8988T (cell line): ENCODE measurements at places on chromosomes 1 and 21.

DNA sequence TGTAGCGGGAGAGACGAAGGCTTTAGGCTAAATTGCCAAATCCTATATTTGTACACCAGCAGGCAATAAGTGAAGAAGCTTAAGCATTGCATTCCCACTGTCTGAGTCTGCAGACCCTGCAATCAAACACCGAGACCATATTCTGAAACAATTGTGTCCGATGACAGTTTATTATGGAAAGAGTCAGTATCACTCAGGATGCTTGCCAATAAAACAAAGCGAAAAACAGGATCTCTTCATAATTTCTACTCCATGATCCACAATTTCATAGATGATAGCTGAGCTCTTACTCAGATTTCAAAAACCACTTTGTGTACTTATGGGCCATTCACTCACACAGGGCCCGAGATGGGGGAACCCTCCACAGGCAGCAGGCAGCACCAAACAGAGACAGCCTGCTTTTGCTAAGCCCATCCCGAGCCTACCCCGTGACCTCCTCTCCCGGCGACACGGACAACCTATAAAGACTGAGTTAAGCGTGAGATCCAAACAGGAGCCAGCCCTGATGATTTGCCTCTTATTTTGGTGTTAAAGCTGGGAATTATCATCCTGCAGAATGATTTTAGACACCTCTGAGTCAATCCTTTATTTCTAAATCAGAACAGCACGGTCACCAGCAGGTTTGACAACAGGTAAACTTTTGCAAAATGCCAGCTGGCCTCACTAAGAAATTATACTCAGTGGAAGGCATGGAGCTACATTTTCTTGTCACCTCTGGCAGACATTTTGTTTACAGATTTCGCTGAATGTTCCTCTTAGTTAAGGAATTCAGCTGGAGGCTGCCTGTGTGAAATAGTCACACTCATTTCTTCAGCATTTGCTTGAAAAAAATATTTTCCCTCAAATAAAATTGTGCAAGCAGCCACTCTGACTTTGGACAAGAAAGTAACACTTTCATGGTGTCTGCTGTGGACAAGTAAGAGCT lies 212.4 kb downstream of the GPATCH2 start:
- no peak for DNase-seq

DNA sequence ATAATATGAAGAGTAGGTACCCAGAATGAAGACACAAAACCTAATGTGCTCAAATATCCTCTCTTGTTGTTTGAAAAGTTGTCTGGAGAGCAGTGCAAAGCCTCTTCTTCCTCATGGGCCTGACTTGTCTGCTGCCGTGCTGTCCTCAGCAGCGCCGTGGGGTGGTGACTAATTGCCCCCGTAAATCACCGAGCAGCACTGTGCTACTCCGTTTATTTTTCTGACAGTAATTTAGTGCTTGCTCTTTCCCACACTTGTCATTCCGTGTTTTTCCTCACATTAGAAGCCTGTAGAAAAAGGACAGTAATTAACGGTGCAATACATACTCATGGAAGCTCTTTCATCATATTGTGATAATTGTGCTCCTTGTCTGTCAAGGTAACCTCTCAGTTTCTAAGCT lies 114.8 kb upstream of the BARHL2 start:
- no peak for DNase-seq

- no peak for DNase-seq
Observed at GRCh38 chr21:45570826-45571601, 28.8 kb upstream of the SLC19A1 start.

GRCh38 chr1:158285756-158286241 lies 3.9 kb upstream of the CD1C start:
- DNase-seq, result no peak

DNA sequence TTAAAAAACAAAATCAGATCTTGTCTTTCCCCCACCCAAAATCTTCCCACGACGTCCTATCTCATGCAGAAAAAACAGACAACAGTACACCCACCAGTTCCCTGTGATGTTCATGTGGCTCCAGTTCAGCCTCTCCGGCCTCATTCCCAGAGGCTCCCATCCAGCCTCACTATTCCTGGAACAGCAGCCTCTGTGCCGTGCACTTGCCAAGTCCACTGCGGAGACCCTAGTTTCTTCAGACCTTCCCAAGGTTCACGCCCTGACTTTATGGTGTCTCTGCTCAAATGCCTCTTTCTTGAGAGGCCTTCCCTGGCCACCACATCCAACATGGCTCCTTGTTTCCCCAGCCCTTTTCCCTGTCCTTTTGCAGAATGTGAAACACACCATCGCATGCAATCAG lies 106.3 kb upstream of the BACE2 start:
- DNase-seq, result no peak

GRCh38 chr1:230986976-230987375 lies 8.1 kb downstream of the ARV1 start:
- no peak for DNase-seq

DNA sequence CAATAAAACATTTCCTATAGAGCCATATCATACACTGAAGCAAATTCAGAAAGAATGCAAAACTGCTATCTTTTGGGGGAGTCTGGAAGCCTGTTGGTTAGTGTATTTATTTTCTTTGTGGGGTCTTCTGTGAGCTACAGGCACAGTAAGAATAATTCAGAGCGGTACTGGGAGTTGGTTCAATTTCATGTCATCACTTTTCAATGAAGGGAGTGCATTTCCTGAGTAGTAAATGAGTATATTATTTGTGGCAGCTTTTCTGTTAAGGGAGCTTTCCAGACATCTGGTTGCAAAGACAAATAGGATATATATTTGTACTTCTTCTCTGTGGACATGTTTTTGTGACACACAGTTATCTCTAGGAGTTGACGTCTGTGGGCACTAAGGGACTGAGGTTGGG lies 130.6 kb downstream of the HUNK start:
- DNase-seq, result no peak

GRCh38 chr1:201332021-201332420 lies 45.5 kb downstream of the TNNT2 start:
- DNase-seq, result no peak

- no peak for DNase-seq
Observed at GRCh38 chr1:38009088-38009840, 3.3 kb upstream of the UTP11 start.

DNA sequence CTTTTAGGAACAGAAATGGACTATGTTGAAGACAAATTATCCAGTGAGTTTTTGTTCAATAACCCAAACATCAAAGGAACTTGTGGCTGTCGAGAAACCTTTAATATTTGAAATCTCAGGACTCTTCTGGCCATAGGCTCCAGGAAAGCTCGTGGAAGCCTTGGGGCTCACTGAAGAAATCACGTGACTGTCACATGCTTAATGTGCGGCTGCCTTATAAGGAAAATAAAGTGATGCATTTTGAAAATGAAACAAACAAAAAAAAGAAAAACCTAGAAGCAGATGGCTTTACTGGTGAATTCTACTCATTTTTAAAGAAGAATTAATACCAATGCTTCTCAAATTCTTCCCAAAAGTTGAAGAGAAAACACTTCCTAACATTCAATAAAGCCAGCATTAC lies 228.4 kb upstream of the RAB4A start:
- DNase-seq, result no peak

DNA sequence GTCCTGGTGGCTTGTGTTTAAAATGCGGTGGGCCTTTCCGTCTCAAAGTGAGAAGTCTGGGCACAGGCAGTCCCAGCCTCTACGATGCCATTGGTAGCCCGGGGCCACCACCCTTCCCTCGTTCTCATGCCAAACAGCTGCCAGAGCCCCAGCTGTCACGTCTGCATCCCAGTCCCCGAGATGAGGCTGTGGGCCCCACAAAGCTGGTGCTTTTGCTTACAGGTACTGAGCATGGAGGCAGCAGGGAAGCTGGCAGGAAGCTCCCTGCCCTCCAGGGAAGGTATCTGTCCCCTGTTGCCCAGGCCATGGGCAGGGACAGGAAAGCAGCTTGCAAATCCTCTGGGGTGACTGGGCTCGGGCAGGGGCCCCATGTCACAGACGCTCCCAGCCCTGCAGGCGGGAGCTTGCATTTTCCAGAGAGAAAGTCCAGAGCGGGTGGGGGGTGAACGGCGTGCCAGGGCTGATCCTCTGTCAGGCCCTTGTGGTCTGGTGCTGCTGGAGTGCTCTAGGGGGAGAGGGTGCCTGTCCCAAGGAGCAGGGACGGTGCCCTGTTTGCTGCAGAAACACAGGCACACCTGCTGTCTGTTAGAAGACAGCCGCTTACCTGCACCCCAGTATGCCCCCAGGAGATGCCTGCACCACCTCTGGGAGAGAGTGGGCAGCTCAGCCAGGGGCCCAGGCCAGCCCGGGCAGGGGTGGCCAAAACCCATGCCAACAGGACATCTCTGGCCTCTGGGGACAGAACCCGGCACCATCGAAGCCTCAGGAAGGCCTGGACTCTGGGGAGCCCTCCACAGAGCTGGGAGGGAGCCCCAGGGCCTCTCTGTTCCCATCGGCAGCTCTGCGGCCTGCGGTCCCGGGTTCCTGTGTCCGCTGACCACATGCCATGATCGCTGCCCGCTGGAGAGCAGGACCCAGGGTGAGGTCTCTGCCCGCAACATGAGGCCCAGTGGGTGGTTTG lies 45.9 kb downstream of the SLX9 start:
- DNase-seq, result no peak

GRCh38 chr1:218711884-218712674 lies 366.9 kb downstream of the TGFB2 start:
- DNase-seq, result no peak

GRCh38 chr21:42781971-42782722 lies 97.2 kb downstream of the WDR4 start:
- DNase-seq, result no peak

GRCh38 chr1:6041432-6042062 lies 4.1 kb upstream of the KCNAB2 start:
- DNase-seq, result peak; percentile 81

GRCh38 chr1:209583408-209583807 lies at the start of gene CAMK1G:
Gene CAMK1G (plus strand): TSS chr1:209583714. CDS start chr1:209594984, 11,270 bp downstream.
- DNase-seq, result no peak

- DNase-seq, result no peak
Observed at GRCh38 chr1:154626456-154627256, 18.7 kb upstream of the ADAR start.

- no peak for DNase-seq
Observed at GRCh38 chr1:24775916-24776315, 30.7 kb downstream of the CLIC4 start.

DNA sequence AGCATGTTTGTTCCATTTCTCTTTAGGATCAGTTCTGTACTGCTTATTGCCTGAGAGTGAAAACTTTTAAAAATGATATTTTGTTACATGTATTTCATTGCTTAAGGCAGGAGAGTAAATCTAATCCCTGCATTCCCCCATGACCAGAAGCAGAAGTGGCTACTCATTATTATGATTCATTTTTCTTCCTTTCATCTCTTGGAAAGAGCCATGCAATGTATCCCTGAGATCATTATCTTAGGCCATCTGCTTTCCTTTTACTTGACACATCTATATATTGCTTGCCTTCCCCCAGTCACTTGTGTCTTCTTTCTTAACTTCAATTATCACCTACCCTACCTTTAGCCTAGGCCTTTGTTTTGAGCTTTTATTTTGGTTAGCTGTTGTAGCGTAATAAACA lies 430.4 kb upstream of the CHRM3 start:
- DNase-seq, result no peak

DNA sequence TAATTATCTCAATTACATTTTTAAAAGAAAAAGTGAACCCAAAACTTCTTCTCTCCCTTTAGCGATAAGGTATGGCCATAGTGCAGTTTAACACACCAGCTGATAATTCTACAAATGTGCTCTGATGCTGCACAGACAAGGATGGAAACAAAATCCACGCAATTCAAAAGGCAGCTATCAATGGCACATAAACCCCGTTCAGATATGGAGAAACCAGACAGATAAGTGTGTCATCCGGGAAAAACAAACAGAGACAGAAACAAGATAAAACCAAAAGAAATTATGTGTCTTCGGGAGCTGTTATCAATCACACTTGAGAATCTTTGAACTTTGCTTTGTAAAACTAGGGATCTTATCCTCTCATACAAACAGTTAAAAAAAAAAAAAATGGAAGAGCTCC lies 73.6 kb downstream of the SIPA1L2 start:
- no peak for DNase-seq

- no peak for DNase-seq
Observed at GRCh38 chr1:931380-932172, 7.9 kb downstream of the SAMD11 start.

- DNase-seq, result no peak
Observed at GRCh38 chr1:154906621-154907081, 29.9 kb downstream of the PMVK start.

DNA sequence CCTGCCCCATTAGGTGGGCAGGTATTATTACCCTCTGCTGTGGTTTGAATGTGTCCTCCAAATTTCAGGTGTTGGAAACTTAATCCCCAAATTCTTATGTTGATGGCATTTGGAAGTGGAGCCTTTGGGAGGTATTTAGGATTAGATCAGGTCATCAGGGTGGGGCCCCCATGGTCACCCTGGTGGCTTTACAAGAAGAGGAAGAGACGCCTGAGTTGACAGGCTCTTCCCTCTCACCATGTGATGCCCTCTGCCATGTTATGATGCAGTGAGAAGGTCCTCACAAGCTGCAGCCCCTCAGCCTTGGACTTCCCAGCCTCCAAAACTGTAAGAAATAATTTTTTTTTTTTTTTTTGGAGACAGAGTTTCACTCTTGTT lies 8.8 kb upstream of the THEMIS2 start:
- DNase-seq, result no peak

- peak; percentile 57 for DNase-seq
Observed at GRCh38 chr1:206117151-206117948, at the start of gene AVPR1B. Gene AVPR1B (minus strand): TSS chr1:206117388. CDS start chr1:206116890, 498 bp downstream.

GRCh38 chr1:224528900-224529299 lies 87.2 kb upstream of the CNIH3 start:
- DNase-seq, result no peak

DNA sequence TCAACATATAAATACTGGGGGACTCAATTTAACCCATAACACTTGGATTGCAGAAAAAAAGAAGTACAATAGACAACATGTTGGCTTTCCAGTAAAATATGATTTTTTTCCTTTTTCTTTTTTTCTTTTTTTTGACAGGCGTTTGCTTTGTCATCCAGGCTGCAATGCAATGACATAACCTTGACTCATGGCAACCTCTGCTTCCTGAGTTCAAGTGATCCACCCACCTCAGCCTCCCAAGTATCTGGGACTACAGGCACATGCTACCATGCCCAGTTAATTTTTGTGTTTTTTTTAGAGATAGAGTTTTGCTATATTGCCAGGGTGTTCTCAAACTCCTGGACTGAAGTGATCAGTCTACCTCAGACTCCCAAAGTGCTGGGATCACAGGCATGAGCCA lies 1512.0 kb upstream of the PRMT6 start:
- DNase-seq, result no peak

GRCh38 chr1:5659606-5660005 lies 332.6 kb downstream of the NPHP4 start:
- no peak for DNase-seq

GRCh38 chr1:31939484-31940329 lies 1.5 kb upstream of the PTP4A2 start:
- peak; percentile 70 for DNase-seq

GRCh38 chr1:167263819-167264464 lies 43.3 kb downstream of the POU2F1 start:
- no peak for DNase-seq

- DNase-seq, result no peak
Observed at GRCh38 chr1:84361796-84362195, 36.5 kb upstream of the DNASE2B start.

GRCh38 chr1:186899577-186899976 lies 70.8 kb downstream of the PLA2G4A start:
- no peak for DNase-seq

GRCh38 chr1:220902916-220903315 lies 23.7 kb downstream of the HLX start:
- no peak for DNase-seq

GRCh38 chr21:26096494-26097371 lies 73.8 kb downstream of the APP start:
- no peak for DNase-seq
